Activated CD8-positive, alpha-beta T cell treated with anti-CD3 and anti-CD28 coated beads for 36 hours (primary cell): ENCODE measurements at places on chromosomes 5 and 9. TPM values are rescaled to one million over a fixed set of nuclear protein-coding genes. Genes with fewer than 3 reads are reported as not detected.

NPR3 gene
- total RNA-seq, result 0.16 TPM

PCDH12 gene
- 0.61 TPM for total RNA-seq

GARIN3 gene
- total RNA-seq, result 1.1 TPM

OCLN gene
- total RNA-seq, result 1.0 TPM

IDNK gene
- 3.6 TPM for total RNA-seq

PLAC8L1 gene
- 0.61 TPM for total RNA-seq

NAIP gene
- 5.1 TPM for total RNA-seq

ANXA1 gene
- total RNA-seq, result 33.5 TPM

SLC2A6 gene
- total RNA-seq, result 6.7 TPM

CAMSAP1 gene
- 27.0 TPM for total RNA-seq

PCDHB5 gene
- total RNA-seq, result not detected

FOXD4L3 gene
- 0.14 TPM for total RNA-seq

PCDHGA4 gene
- total RNA-seq, result not detected

SLC1A1 gene
- total RNA-seq, result 0.29 TPM

SLC6A18 gene
- total RNA-seq, result not detected

TTC16 gene
- 2.1 TPM for total RNA-seq

ANKRD31 gene
- 0.94 TPM for total RNA-seq

F2R gene
- 3.5 TPM for total RNA-seq

ZNF367 gene
- 30.1 TPM for total RNA-seq

INSYN2B gene
- total RNA-seq, result not detected

LVRN gene
- 0.27 TPM for total RNA-seq

HACD4 gene
- total RNA-seq, result 4.0 TPM

FEM1C gene
- 16.7 TPM for total RNA-seq

ITGA1 gene
- total RNA-seq, result 5.1 TPM

STC2 gene
- total RNA-seq, result 45.9 TPM

PTGER4 gene
- total RNA-seq, result 62.8 TPM

IL9 gene
- total RNA-seq, result not detected

PGM5 gene
- total RNA-seq, result not detected

FAXDC2 gene
- total RNA-seq, result not detected

ROPN1L gene
- not detected for total RNA-seq

JAK2 gene
- total RNA-seq, result 29.0 TPM

PCDHGB1 gene
- total RNA-seq, result not detected

RIGI gene
- total RNA-seq, result 5.4 TPM

PCDHB3 gene
- total RNA-seq, result not detected

TMEFF1 gene
- total RNA-seq, result 0.78 TPM

PCDHB8 gene
- not detected for total RNA-seq

GABRA6 gene
- total RNA-seq, result not detected

CCL28 gene
- 15.0 TPM for total RNA-seq

ERAP2 gene
- total RNA-seq, result 44.5 TPM

FOXD4L5 gene
- total RNA-seq, result not detected

CATSPER3 gene
- 0.31 TPM for total RNA-seq

SOHLH1 gene
- not detected for total RNA-seq

FREM1 gene
- not detected for total RNA-seq

IER5L gene
- 4.1 TPM for total RNA-seq

DMGDH gene
- total RNA-seq, result 1.3 TPM

SLC6A7 gene
- total RNA-seq, result not detected

ECSCR gene
- 0.25 TPM for total RNA-seq

TMED9 gene
- total RNA-seq, result 118 TPM

UGT3A2 gene
- not detected for total RNA-seq

STXBP1 gene
- 19.2 TPM for total RNA-seq
